Naive thymus-derived CD8-positive, alpha-beta T cell (primary cell): ENCODE measurements at places on chromosomes 7 and 10.

- no peak for DNase-seq
Measured at GRCh38 chr10:110378533-110379108, 73.9 kb upstream of the SMNDC1 start.

GRCh38 chr7:152866125-152866524 is 106.6 kb downstream of the ACTR3B start:
- no peak for DNase-seq

GRCh38 chr7:45176091-45176490 is 18.5 kb downstream of the RAMP3 start:
- DNase-seq = no peak

GRCh38 chr7:137978464-137979237 is 23.2 kb downstream of the CREB3L2 start:
- no peak for DNase-seq

DNA sequence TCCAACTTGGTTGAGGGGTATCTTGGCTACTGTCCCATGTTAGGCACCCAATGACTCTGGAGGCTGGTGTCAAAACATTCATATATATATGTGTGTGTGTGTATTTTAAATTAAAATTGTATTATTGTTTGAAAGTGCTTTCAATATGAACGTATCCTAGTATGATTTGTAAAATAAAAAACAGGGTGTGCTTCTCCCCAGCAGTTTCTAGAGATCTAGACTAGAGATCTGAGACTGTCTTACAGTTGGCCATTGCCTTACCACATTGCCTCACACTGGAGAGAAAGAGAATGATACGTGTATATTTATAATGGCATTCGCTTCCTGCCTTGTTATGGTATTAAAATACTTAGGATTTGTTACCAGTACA is 1.2 kb downstream of the BAG3 start:
- no peak for DNase-seq

DNA sequence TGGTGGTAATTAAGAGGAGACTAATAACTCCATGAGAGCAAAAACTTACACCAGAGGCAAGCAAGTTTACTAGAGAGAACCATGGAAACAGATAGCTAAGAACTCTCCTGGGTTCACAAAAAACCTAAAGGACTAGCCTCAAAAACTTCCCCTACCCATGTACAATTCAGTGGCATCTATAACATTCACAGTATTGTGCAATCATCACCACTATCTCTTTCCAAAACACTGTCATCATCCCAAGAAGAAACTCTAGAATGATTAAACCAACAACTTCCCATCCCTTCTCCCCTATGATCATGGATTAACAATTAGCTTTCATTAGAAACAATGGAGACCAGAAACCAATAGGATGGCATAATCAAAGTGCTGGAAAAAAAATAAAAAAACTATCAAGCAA is 1038.3 kb downstream of the LRMDA start:
- no peak for DNase-seq

DNA sequence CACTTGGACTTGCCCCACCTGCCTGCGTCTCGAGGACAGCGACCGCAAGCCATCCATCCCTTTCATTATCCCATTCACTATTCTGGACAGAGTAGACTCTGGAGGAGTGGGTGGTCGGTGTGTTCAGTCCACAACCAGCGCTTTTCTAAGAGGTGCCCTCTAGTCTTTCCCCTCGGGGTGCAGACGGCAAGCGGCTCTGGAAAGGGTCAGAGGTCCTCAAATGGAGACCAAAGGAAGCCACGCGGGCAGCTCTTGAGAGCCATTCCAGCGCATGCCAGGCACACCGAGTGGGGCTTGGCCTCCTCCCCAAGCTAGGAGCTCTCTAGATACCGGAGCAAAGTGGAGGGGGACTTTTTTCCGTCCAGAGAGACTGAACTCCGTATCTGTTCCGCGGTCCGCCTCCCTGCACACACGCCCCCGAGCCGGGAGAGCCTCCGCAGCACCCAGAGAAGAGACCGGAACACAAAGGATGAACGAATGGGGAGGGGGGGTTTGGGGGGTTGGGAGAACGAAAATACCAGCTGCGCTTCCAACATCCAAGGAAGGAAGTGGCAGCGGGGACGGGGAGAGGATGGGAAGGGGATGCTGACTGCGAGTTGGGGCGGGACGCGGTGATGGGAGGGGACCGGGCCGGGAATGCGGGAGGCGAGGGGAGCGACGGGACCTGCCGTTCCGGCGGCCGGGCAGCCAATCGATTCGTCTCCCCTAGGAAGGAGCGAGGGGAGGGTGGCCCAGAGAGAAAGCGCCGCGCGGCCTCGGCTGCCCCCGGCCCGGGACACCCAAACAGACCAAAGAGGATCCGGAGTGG is 515 bp downstream of the GSDME start:
- DNase-seq = no peak

- no peak for DNase-seq
Measured at GRCh38 chr7:2647594-2648172, 15.9 kb downstream of the TTYH3 start.

DNA sequence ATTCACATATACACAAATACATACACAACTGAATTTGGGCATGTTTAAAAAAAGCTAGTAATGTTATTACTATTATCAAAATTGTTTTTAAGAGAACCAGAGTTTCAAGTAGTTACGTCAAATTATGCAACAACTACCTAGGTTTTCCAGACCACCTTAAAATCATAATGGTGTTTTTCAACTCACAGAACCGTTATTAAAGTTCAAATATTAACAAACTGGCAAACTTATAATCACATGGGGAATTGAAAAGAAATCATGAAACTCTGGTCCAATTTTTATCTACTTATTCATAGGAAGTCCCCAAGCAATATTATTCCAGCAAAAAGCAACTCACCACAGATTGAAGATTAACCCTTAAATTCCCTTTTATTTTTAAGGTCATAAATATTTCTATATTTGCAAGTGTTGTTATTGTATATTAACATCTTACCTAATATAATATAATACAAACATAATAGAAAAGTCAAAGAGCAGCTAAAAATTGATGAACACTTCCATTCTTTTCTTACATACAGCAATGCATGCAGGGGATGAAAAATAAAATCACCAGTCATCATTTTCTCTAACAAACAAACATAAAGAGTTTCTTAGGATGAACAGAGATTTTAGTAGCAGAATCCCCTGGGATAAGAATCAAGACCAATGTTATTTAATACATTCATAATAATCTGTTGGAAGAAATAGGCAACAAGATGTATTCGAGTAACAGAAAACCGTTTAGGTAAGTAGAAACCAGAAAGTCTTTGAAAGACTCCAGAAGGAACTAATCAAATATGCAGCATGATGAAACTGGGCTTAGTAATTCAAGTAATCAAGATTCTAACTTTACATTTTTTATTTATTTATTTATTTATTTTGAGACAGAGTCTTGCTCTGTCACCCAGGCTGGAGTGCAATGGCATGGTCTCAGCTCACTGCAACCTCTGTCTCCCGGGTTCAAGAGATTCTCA is 391.1 kb downstream of the PARD3 start:
- DNase-seq = no peak

DNA sequence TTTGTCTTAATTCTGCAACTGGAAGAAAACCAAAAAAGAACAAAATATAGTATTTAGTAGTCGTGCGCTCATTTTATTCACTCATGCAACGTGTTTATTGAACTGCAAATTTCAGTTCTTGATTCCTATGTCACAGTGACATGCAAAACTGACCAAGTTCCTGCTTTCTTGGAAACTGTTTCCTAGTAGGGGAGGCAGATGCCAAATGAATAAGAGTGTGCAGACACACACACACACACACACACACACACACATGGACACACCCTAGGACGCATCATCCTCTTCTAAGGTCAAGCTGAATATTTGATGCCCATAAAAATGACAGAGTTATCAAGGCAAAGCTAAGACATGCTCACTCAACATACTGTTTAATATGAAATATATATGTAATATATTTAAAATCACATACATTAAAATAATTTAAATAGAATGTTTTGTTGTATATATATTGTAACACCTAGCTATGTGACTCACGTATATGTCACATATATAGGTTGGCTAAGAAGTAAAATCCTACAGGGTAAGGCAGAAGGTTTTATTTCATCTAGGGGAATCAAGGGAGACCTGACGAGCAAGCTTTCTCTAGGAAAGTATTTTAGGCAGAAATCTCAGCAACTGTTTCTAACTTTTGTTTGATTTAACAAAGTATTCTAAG is 79.6 kb downstream of the SVIL start:
- DNase-seq = no peak

DNA sequence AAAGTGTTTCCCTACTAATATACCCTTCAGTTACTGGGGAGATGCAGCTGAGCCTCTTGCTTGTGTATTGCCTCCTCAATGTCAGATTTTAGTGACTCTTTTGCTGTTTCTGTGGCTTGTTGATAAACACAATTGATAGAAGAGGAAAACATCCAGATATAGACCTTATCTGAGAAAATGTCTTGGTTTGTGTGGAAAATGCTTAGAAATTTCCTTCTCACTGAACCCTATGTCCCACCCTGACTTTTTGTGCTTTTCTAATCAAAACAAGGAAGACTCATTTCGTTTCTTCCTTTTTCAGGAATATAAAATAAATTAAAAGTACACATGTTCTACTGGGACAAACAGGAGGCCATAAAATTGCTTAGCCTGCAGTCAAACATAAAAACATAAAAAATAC is 257.5 kb downstream of the PHF14 start:
- DNase-seq = no peak

DNA sequence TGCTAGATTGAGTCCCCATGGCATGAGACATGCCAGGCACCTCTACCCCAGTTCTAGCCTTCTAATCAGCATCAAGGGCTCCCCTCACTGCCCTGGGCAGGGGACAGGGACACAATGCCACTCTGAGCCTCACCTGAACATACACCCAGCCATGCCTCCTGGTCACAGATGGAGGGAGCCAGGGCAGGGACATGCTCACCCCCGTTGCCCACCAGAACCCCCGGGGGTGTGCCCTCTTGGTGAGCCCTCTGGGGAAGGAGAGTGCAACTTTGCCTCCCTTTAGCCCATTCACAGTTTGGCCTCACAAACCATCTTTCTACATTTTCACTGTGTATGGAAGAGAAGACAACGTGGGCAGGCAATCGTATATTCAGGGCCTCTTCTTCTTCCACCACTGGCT is 167.2 kb downstream of the LCOR start:
- no peak for DNase-seq

- DNase-seq = no peak
Measured at GRCh38 chr7:128889121-128889520, 21.4 kb downstream of the KCP start.

DNA sequence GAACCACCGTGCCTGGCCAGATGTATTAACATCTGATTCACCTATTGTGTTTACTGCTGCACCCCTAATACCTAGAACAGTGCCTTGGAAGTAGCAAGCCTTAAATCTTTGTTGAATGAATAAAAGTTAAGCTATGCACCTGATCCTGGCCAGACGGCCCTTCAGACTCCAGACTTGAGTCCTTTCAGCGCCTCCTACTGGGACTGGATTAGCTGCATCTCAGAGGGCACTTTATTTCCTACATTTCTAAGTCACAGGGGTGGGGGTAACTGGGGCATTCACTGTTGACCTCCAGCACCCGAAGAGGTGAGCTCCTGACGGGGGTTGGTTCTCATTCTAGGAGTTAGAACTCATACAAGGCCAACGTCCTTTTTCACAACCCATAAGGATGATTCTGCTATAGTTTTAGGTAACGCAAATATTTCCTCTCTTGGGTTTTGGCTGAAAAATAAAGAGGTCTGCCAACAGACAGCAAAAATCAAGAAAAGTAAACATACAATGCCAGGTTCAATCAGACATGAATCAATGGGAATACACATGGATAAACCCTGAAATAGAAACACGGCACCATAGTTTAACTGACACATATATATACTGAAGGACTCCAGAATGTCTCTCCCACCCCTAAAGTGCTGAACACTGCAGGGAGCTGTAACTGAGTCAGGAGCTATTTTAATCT is 48.0 kb upstream of the DLG5 start:
- no peak for DNase-seq

DNA sequence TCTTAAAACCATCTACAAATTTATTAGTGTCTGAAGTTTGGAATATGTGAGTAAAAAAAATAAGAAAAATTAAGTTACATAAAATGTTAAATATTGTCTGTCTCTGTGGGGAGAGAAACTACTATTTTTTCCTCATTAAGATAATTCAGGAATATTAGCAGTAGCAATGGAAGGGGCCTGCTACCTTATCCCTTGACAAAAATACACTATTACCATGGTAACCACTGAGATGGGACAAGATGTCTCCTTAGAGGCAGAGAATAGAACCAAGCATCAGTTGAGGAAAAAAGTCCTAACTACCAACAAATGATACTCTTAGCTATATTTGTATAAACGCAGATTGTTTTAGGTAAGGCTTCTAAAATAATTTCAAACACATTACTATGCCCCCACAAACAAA is 150.7 kb upstream of the LSM8 start:
- no peak for DNase-seq

DNA sequence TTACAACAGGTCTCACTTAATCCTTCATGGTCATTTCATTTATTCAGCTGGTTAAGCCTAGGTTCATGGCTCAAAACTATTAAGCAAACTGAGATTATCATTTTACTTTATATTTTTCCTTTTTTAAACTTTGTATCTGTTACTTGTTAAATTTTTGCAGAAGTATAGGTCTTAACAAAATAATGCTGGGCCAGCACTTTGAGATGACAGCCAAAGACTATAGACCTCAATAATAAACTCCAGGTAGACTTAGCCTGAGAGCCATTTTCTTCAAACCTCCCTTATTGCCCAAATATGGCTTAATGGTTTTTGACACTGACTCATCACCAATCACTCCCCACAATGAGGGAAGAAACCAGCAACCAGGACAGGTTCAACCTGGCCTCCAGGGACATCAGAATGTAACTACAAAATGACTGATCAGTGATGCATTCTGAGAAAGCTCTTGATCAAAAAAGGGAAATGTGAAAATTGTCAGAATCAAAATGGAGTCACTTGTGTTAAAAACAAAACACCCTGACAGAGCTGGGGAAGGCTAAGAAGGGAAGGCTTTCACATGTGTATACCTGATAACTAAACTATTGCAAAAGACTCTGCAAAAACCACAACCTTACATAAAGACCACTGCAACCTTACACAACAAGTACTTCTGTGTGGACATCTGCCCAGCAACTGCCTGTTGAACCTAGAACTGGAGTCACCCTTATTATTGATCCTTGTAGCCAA is 2.1 kb upstream of the CCDC126 start:
- DNase-seq = no peak

DNA sequence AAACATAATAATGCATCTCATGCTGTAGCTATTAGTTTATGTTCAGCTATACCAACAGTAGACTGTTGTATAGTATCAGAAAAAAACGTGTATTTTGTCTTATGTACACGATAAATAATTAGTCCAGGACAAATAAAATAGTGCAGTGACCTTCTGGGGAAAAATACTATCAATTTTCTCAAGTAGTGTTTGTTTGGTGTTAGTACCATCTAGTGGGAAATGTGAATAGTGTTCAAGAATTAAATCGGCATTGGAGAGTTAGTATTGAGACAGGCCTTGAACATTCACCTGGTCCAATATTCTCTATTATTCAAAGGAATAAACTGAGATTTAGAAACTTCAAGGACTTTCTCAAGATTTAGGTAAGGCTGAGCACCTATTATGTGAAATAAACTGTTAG is 21.7 kb upstream of the OR2A5 start:
- no peak for DNase-seq

GRCh38 chr7:27641581-27642230 is 21.0 kb downstream of the HIBADH start:
- no peak for DNase-seq
